ENCODE measurements at places on chromosomes 5 and 9.

DNA sequence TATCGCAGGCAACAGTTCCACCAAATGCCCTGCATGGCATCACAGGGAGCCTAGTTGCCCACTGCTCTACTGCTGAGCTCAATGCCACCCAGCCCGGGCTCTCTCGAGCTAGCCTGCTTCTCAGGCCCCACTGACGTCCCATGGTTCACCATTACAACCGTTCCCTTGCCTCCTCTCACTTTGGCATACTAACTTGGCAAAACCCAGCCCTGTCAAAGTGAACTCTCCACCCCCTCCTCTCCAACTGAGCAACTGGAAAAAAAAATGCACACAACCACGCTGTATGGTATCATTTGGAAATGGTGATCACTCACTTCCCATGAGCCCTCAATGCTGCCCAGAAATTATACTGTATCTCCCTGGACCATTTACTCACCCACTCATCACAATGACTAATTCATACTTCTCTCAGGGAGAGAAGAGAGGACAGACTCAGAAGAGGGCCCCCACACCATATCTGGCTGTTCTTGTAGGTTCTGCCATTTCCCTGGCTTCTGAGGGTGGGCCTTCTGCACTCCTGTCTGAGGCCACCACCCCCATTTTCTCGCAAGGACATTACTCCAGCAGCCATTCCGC, 51.4 kb upstream of the RARS1 start:
- DNase-seq: no peak

GRCh38 chr5:168948746-168949145, 352.2 kb downstream of the SLIT3 start:
- no peak for DNase-seq

DNA sequence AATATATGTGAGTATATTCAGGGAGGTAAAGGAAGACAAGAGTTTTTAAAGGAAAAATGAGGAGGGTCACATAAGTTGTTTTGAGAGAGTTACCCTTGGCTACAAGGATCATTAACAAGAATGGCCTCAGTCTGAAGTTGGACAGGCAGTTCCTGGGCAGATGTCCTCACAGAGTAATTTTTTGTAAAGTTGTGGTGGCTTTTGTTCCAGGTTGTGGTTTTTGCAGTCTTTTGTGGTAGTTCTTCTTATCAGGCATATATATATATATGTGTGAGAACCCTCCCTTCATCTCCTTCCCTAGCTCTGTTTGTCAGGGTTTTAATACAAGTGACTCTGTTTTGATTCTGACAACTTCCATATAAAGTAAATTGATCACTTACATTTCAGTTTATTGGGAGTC, 60.0 kb downstream of the CSNK1G3 start:
- no peak for DNase-seq

DNA sequence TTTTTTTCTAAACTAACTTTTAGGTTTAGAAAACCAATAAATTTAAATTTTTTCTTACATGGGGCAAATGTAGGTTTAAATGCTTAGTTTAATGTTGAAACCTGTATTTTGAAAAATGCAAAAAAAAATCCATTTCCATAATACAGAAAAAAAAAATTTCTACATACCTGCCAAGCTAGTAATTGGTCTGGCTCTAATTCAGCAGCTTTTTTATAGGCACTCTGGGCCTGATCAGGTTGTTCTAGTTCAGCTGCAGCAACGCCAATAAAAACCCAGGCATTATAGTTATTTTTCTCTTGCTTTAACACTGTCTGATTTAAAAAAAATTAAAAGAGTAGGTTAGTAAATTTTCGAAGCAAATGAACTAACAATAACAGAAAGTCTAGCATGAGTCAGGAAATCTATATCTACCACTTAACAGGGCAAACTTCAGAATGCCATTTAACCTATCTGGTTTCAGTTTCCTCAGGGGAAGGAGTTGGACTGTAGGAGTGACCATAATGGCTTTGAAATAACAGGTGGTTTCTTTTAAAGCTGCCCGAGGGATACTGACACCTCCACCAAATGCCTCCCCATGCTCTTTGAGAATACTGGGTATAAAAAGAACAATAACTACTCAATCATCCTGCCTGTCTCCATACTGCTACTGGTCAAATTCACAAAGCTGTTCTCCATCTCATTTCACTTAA, 11.6 kb downstream of the SKIC3 start:
- DNase-seq: no peak

DNA sequence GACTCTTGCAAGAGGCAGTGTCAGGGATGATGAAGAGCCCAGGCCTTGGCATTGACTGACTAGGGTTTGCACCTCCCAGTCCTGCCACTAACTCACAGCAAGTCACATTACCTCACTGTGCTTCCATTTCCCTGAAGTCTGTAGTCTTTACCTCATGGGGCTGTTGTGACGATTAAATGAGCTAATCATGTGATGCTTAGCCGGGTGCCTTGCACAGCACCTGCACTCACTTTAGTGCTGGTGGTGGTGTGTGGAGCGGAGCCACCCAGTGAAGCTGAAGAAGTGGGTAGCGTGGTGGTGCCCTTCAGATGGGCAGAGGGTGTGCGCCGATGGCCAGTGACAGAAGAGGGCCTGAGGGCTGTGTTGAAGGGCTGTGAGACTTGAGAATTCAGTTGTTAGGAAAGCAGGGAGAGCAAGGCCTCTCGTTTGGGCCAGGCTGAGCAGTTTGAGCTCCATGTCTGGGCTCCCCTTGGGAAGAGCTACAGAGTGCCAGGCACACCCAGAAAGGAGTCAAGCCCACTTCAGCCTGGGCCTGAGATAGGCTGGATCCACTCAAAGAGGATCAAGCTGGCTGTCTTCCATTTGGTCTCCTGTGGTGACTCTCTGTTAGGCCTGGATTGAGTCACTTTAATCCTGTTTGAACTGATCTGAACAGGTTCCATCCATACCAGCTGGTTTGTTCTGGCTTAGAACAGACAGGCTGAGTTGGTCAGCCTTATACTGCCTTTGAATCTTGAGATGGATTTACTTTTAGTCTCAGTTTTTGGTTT, 42.5 kb downstream of the RALGPS1 start:
- DNase-seq: peak; percentile 97

GRCh38 chr5:54458221-54458620, 2.7 kb downstream of the HSPB3 start:
- DNase-seq: no peak

DNA sequence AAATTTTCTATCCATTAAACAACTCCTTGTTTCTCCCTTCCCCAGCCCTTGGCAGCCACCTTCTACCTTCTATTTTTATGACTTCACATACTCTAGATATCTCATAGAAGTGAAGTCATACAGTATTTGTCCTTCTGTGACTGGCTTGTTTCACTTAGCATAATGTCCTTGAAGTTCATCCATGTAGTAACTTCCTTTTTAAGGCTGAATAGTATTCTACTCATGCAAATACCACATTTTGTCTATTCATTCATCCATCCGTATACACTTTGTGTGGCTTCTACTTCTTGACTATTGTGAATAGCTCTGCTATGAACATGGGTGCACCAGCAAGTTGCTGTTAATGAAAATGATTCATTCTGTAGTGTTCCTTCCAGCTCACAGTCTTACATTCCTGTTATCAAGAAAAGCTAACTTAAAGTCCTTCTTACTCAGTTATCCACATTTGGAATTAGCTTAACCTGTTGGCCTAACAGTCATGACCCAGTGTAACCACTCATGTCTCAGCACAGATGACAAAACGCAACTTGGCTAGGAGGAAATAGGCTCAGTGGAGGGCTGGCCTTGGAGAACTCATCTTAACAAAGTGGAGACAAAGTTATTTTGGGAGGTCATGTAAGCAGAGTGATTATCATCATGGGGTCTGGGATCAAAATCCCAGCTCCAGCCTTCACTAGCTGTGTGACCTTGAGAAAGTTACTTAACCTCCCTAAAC, 129.7 kb upstream of the MAP3K1 start:
- no peak for DNase-seq

DNA sequence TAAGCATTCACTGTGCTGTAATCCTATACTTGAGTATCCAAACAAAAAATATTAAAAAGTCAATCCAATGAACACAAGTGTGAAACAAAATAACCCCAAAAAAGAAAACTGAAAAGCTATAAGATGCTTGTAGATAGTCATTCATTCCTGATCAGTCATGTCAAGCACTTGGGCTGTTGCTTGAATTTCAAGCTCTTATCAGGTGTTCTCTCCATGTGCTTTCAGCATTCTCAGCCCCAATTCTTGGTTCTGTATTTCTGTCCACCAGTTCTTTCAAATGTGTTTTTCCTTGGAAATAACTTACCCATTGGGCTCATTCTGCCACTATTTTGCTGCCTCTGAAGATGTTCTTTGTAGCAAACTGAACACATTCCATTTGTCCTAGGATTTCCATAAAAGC, 4.7 kb downstream of the ZFAND5 start:
- no peak for DNase-seq

GRCh38 chr9:94298949-94299599, 29.4 kb downstream of the NUTM2F start:
- DNase-seq: no peak

GRCh38 chr5:89106480-89106879, 223.5 kb upstream of the MEF2C start:
- DNase-seq: no peak

DNA sequence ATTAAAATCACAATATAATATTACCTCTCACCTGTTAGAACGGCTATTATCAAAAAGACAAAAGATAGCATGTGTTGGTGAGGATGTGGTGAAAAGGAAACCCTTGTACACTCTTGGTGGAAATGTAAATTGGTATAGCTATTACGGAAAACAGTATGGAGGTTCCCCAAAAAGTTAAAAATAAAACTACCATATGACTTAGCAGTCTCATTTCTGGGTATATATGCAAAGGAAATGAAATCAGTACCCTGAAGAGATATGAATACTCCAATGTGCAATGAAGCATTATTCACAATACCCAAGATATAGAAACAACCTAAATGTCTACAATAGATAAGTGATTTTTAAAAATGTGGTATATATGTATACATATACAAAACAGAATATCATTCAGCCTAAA, 199.9 kb downstream of the SNX18 start:
- DNase-seq: no peak

DNA sequence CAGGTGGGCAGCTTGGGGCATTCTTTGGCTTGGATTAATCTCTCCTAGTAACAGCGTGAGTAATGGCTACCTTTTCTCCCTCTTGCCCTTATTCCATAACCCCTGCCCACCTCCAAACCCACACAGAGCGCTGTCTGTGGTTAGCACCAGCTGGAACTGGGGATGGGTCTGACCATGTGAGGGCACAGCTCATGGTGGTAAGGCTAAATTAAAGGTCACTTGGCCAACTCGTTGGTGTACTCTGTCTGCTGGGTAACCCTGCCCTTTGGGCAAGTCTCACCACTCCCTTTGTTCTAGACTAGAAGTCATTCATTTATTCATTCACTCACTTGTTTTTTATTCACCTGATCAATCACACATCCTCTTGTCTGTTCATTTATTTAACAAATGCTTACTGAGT, 27.8 kb downstream of the PPARGC1B start:
- DNase-seq: no peak

DNA sequence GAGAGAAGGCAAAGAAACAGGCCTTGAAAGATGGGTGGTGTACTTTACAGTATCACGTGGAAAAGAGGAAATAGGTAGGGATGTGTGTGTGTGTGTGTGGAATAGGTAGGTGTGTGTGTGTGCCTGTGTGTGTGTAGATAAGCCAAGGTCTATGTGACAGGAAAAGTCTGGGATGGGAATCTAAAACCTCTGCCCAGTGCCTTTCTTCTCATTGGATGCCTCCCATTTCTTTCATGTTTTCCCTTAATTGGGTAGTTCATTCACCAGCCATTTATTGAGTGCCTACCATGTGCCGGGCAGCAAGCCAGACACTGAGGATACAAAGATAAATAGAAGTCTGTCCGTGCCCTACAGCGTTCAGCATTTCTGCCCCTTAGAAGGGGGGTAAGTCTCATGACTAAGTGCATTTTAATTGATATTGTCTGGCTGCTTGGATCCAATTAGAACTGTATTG, 1.0 kb downstream of the URM1 start:
- DNase-seq: no peak

GRCh38 chr5:169100735-169101075, 200.2 kb downstream of the SLIT3 start:
- DNase-seq: no peak

DNA sequence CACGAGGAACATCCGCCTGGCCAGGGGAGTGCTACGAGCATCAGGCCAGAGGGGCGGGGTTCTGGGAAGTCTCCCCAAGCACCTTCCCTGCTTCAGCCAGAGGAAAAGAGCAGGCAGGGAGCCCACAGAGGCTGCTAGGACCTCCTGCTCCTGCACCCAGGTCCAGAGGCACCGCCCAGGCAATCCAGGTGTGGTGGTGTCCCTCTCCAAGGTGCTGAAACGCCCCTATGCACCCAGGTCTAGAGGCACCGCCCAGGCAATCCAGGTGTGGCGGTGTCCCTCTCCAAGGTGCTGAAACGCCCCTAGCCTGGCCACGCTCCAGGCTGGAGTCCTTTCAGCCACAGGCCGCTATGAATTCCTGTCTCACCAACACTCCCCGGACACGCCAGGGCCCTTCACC, 10.7 kb upstream of the UBAC1 start:
- DNase-seq: no peak

DNA sequence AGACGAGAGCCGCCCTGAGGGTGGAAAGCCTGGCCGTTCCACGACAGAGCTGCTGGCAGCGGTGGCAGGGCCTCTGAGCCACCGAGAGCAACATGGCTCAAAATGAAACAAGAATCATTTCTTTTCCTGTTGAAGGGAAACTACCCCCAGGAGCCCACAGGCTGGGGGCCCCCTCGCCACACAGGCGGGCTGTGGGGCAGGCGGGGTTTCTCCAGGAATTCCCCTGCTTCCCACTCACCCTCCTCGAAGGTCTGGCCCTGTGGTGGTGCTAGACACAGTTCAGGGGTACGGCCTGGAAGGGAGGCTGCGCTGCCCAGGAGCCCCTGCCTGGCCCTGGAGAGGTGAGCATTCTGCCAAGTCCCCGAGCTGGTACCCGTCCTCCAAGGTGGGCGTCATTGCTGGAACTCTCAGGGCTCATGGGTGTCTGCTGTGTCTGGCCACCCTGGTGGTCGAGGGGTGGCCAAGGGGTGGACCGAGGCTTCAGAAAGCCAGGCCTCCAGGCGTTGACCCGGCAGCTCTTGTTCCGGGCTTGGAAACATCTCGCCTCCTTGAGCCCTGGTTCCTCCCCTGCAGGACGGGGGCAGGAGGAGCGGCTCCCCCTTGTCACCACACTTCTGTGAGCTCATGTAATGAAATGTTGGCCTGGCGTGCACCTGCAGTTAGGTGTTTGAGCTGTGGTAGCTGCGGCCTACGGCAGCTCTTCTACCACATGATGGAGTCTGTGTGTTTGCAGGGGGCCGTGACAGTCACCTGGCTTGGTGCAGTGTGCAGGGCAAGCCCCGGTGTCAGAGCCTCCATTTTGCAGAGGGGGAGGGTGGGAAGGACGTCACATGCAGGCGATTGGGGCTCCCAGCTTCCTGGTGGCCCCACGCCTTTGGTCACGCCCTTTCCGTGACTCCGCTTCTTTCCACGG, 65.3 kb downstream of the RXRA start:
- no peak for DNase-seq

DNA sequence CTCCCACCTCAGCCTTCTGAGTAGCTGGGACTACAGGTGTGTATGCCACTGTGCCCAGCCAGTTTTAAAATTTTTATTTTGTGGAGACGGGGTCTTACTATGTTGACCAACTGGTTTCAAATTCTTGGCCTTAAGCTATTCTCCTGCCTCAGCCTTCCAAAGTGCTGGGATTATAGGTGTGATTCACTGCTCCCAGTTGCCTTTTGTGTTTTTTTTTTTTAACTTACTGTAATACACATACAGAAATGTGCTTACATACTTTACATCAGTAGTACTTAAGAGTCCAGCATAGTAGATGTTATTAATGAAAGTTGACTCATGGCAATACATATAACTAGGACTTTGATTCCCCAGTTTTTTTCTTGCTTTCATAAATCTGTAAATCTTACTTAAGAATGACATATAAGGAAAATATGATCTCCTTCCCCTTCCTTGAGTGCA, 4.7 kb downstream of the MAN2A1 start:
- DNase-seq: no peak

- DNase-seq: no peak
These were observed 2.9 kb downstream of the MEGF9 start for GRCh38 chr9:120711354-120711753.

Data from NCI-H524 treated with DMSO at 0.1 percent for 48 hours (cell line).